ENCODE measurements at places on chromosomes 13 and 19.

- no peak for DNase-seq
Measured at GRCh38 chr13:77857531-77858209, 61.0 kb downstream of the EDNRB start.

DNA sequence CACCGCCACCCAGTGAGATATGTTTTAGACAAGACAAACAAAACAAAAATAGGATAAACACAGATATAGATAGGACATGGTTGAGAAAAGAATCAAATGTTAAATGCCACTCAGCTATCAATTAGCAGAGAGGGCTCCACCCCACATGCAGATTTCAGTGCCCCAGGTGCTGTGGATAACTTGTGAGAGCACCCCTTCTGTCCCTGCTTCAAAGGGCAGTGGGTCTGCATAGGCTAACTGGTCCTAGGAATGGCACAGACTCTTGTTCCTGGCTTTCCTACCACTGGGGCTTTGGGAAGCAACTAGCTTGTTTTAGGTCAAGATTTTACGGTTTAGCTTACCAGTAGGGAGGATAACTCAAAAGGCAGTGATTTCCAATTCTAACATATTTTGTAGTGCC is 460.3 kb downstream of the TSHZ3 start:
- DNase-seq = no peak

DNA sequence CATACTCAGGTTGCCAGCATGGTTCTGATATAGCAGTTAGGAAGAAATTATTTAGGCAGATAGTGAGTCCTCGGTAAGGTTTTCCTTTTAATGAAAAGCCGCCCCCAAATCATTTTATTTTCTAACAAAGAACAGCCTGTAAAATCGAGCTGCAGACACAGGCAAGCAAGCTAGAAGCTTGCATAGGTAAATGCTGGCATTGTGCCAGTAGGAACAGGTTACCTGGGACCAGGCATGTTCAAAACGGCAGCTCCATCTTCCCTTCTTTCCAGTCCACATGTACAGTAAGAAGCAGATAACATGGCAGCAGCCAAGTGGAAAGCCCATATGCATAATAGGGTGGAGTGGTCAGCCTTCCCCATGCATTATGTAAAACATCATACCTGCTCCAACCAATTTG is 71.1 kb downstream of the UGGT2 start:
- no peak for DNase-seq

GRCh38 chr13:102779436-102780159 is 6.0 kb upstream of the TEX30 start:
- DNase-seq = no peak

GRCh38 chr19:55456347-55456746 is 5.1 kb downstream of the ISOC2 start:
- DNase-seq = no peak

DNA sequence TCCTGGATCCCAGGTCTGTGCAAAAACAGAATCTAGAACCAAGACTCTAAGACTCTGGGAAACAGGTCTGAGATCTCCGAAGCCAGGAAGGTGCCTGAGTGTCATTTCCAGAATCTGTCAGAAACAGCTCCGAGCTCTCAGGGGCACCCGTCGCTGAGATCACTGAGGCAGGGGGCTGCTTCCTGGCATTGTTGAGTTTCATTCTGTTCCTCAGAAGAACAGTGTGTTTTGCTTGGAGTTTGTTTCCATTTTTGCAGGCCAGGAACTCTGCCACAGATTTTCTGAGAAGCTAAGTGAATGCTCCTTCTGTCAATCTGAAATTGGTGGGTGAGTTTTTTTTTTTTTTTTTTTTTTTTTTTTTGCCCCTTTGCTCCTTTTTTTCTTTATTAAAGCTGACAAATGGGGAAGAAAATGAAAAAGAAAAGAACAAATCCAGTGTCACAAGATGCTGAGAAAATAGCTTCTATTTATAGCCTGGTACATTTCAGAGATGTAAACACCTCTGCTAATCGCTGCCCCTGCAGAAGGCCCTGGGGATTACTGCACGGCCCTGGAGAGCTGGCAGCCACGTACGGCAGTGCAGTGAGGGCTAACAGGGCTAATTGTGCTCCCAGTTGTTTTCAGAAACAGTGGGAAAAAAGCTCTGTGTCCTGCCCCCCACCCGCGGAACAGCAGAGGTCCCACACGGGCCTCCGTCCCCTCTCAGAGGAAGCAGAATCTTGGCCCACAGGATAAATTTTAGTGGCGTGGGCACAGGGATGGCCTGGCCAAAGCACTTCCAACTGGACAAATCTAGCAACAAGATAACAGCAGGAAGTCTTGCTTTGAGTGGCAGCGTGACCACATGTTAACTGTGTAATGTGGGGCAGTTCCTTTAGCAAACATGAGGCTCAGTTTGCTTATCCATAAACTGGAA is 237.6 kb upstream of the IRS2 start:
- DNase-seq = no peak

DNA sequence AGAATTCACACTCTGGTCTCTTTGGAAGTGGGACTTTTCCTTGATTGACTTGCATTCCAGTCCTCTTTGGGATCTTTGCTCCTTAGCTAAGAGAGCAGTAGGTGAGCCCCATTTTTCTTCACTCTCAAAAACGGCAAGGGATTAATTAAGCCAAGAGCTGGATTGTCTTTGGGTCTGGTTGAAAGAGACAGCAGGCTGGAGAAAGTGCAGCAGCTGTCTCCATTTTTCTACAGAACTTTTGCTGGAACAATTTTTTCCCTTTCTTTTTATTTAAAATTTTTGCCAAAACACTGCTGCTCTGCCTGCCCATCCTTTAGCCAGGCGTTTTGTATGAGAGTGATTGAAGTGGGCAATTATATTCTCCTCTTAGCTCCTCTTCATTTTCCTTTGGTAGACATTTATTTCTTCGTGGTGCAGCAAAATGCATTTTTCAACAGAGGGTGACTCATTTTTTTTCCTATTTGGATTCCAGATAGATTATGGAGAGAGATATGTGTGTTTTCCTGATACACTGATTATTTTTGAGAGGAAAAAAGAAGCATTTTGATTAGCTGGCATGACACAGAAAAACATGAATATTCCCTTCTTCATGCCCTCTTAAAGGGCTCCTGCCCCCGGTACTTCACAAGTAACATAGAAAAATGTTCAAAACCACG is 371.2 kb upstream of the NBEA start:
- no peak for DNase-seq

DNA sequence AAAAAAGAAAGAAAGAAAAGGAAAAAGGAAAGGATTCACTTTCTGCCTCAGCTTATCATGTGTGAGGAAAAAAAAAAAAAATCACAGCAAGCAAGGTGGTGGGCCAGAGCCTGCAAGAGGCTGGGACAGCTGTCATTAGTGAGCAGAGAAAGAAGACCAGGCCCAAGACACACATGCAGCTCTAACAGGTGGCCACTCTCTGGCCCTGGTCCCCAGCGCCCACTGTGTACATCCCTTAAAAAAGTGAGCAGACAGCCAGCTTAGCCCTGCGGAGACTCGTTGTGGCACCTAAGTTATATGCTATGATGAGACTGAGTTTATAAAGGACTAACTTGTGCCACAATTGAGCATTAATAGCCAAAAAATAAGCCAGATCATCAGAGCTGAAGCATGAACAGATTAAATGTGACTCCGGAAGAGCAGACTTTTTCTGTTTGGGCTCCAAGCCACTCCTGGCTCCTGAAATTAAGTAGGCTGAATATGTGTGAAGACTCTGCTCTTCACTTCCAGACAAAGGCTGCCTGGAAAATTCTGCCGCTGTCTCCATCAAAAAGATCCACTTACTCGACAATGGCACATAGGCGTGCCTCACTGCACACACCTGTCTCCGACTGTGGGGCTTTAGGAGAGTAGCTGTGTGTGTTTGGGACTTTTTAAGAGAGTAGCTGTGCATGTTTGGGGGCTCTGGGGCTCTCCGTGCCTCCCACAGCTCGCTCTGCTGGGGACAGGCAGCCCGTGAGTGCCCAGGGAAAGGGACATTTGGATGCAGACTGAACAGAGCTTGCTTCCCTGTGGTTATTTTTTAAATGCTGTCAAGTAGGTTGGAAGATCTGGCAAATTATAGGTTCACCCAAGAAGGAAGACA is 55.0 kb downstream of the LATS2 start:
- DNase-seq = peak; percentile 15

- DNase-seq = no peak
Measured at GRCh38 chr19:604355-604754, 14.7 kb downstream of the HCN2 start.

DNA sequence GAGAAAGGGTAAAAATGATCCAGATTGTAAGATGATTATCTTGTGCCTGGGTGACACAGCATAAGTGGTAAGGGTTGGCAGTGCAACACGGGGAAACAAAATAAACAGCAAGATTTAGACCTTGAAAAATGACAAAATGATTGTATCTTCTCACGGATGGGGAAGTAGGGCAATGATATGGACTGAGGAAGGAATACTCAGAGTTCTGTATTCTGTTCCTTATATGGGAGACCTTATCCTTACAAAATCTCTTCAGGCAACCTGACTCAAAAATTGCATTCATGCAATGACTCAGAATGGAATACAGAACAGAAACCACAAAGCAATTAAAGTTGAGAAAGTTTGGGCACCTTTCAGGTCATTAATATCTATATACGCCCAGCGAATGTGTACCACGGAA is 149.0 kb downstream of the HS6ST3 start:
- no peak for DNase-seq

- no peak for DNase-seq
Measured at GRCh38 chr13:103140001-103140671, 73.9 kb upstream of the SLC10A2 start.

- DNase-seq = no peak
Measured at GRCh38 chr13:71659404-71659803, 207.6 kb downstream of the DACH1 start.

GRCh38 chr13:77230560-77230959 is 96.3 kb downstream of the MYCBP2 start:
- no peak for DNase-seq

DNA sequence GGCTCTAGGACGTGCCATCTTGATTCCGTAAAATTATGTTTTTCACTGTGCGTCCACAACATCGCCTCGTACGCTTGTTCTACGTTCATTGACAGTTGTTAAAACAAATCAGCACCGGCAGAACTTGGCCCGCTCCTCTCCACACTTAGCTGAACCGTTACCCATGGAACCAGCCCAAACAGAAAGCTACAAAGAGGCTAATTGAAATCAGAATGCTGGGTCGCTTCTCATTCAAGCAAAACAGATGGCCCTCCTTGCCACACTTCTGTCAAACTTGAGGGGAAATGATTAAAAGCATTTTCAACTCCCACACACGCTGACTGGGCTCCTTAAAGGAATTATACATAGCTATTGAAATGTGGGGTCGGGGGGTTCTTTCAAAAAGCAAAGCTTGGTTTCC is 71.6 kb downstream of the TM9SF2 start:
- no peak for DNase-seq

DNA sequence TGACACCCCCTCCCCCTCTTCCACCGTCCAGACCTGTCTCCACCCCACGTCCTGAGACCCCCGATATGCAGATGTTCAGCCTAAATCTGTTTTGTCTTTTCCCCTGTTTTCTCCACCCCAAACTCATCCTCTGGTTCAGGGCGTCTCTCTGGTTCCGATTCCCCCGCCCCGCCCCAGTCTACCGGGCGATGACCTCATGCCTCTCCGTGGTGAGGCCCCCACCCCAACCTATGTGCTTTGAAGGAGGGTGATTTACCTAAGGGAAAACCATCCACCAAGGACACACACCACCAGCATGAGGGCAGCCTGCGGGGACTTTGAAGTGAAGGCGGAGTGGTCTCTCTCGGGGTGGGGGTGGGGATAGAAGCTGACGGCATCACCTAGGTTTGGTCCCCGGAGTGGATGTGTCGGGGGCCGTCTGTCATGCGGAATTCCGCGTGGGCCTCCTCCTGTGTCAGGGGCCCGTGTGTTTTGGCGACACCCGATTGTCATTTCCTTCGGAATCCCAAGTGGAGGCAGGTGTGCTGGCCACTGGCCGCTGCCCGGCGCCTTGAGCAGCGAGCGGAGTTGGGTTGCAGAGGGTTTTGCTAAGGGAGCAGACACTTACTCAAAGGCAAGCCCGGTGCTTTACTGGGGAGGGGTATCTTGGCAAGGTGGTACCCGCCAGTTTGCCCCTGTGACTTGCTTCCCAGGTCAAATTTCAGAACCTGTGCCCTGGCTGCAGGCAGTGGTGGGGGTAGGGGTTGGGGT is 1.4 kb downstream of the FZR1 start:
- DNase-seq = no peak

- no peak for DNase-seq
Measured at GRCh38 chr13:97241761-97242160, 19.6 kb downstream of the MBNL2 start.

DNA sequence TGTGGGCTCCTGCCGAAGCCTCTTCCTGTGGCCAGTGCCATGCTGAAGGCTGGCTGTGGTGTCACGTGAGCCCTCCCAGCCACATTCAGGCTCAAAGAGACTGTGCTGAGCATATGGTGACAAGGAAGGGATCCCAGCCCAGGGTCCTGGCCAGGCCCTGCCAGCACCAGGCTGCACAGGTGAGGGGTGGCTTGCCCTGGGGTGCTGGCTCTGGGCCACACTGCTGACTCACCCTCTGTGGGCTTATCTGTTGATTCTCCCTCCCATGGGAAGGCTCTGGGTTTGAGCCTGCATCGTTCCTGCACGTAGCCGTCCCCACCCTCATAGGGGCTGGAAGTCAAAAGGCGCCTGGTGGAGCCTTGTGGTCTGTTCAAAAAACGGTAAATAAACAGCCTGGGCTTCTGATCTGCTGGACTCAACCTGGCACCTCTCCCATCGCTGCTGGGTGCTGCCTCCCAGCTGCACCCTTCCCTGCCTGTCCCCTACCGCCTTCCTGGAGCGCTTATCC is 31.1 kb downstream of the DNM2 start:
- DNase-seq = peak; percentile 79

DNA sequence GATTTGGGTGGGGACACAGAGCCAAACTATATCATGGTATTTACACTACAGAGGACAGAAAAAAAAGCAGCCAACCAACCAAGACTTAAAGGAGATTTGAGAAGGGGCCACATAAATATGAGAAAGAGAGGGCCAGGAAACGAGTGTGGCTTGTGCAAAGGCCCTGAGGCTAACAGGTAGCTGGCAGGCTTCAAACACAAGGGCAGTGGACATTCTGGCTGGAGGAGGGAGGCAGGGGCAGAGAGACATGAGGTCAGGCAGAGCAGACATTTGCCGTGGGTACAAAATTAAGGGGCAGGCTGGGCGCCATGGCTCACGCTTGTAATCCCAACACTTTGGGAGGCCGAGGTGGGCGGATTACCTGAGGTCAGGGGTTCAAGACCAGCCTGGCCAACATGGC is 278.7 kb downstream of the FOXO1 start:
- DNase-seq = no peak

DNA sequence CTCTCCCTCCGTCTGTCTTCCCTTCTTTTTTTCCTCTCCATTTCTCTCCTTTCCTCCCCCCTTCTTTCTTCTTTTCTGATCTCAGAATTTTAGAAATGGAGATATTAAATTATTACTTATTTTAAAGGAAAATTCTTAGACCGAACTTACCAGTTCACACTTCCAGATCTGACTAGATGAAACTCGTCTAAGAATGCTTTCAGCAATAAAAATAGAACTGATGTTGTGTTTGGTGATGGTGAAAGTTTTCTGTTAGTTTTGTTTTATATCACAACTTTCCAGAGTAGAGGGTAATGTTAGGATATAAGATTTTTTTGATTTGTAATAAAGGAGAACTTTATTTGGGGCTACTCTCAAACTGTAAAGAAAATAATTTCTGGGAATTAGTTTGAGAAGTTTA is 29.9 kb downstream of the UCHL3 start:
- DNase-seq = no peak

- no peak for DNase-seq
Measured at GRCh38 chr13:41137951-41138350, 5.3 kb upstream of the KBTBD6 start.

- no peak for DNase-seq
Measured at GRCh38 chr19:1216756-1217155, 11.2 kb downstream of the STK11 start.

Data from lower lobe of right lung (tissue), 2 donors.